GM23338 (cell line): ENCODE measurements at places on chromosomes 3 and 15. TPM values are rescaled to one million over a fixed set of nuclear protein-coding genes. Genes with fewer than 3 reads are reported as not detected.

The PIERCE2 gene
- total RNA-seq, result 3.8 TPM in 1 of 2 replicates, not detected in the other

The STIMATE gene
- total RNA-seq, result 23.6 and 24.3 TPM in 2 replicates

The PAK6 gene
- 6.6 and 20.0 TPM in 2 replicates for total RNA-seq

The SAMD7 gene
- total RNA-seq, result not detected in 2 replicates

The TATDN2 gene
- 19.1 and 21.8 TPM in 2 replicates for total RNA-seq
